CD8-positive, alpha-beta memory T cell (primary cell): ENCODE measurements at places on chromosomes 7 and 10.

- no peak for DNase-seq
Observed at GRCh38 chr7:32088451-32088881, 18.3 kb upstream of the PDE1C start.

DNA sequence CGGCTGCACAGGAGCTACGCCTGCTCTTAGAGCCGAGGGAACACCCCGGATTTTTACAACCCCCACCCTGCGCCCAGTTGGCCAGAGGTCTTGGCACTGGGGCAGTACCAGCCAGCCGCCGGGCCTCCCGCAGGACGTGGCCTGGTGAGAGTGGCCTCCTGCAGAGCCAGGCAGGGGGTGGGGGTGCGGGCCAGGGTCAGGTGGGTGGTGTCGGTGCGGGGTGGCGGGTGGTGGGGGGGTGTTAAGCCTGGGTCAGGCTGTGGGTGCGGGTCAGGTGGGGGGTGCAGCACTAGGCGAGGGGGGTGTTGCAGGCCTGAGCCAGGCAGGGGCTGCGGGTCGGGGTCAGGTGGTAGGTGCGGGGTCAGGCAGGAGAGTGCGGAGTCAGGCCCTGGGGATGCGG, 647 bp downstream of the ECHS1 start:
- no peak for DNase-seq

DNA sequence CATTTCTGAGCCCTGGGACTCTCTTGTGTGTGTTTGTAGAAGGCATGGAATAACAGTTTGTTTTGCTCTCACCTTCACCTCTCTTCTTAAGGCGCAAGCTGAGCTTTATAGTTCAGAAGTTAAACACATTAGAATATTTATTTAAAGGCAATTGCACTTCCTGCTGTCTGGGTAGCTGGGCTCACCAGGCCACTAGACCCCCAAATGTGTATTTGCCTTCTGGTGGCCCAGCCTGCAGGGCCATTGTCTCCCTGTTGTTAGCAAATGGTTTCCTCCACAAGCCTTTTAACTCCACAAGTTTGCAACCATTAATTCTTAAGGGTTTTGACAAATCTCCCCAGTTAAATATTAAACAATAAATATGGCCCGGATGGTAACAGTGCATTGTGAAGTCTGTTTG, 31.1 kb upstream of the NEUROD6 start:
- DNase-seq, result no peak

- DNase-seq, result peak; percentile 81
Observed at GRCh38 chr7:4744391-4745264, 30.8 kb upstream of the AP5Z1 start.

GRCh38 chr10:73262105-73262730, 9.8 kb upstream of the MRPS16 start:
- DNase-seq, result no peak

DNA sequence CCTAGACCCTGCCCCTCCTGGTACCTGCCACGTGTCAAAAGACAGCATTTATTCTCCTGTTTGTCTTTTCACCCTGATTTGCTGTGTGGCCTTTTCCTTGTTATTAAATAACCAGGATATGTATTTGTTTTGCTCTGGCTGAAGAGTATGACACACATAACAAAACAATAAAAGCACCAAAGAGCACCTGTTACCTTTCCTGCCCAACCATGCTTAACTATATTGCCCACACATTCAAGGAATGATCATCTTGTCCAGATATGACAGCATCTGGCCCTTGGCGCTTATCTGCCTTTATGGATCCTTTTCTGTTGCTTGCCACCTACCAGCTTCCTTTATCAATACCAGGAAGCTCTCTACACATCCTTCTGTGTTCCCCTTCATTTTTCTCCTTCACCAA, 357.7 kb downstream of the FGFR2 start:
- DNase-seq, result no peak

GRCh38 chr7:50791363-50791937, 8.8 kb upstream of the GRB10 start:
- no peak for DNase-seq

GRCh38 chr7:157991351-157991750, 596.3 kb downstream of the PTPRN2 start:
- no peak for DNase-seq

GRCh38 chr7:132590162-132590561, 13.9 kb upstream of the PLXNA4 start:
- DNase-seq, result no peak

GRCh38 chr7:68288144-68288593, 1291.5 kb downstream of the TYW1 start:
- DNase-seq, result no peak

- DNase-seq, result no peak
Observed at GRCh38 chr7:84058311-84059076, 136.1 kb downstream of the SEMA3A start.
